ENCODE measurements at places on chromosomes 6 and 20.
A peak's percentile ranks its signal among the peaks of the same experiment; 100 is the strongest.

DNA sequence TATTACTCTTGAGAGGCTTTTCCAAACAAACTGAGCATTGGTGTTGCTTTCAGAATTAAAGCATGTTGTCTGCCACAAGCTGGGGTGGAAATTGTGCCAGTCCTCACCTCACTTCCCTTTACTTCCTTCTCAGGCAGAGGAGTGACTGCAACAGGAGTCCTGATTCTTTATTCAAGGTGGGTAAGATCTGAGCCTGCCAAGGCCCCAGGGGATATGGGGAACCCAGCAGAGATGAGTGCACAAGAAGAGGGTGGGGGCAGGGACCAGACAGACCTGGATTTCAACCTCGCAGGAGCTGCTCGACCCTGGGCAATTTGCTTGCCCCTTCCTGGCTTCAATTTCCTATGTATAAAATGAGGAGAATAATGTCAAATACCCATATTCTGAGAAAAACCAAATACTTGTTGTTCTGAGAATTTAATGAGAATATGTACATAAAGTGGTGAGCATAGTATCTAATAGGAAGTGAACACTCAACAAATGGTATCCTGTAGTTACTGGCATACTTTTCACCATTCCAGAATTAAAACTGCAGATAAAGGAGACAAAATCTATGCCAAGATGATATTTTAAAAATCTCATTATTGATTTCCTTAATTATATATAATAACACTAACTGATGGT, 17.8 kb downstream of the MAN1A1 start:
- no peak for DNase-seq

- DNase-seq = no peak
Measured at GRCh38 chr6:24927985-24928745, 7.6 kb downstream of the RIPOR2 start.

DNA sequence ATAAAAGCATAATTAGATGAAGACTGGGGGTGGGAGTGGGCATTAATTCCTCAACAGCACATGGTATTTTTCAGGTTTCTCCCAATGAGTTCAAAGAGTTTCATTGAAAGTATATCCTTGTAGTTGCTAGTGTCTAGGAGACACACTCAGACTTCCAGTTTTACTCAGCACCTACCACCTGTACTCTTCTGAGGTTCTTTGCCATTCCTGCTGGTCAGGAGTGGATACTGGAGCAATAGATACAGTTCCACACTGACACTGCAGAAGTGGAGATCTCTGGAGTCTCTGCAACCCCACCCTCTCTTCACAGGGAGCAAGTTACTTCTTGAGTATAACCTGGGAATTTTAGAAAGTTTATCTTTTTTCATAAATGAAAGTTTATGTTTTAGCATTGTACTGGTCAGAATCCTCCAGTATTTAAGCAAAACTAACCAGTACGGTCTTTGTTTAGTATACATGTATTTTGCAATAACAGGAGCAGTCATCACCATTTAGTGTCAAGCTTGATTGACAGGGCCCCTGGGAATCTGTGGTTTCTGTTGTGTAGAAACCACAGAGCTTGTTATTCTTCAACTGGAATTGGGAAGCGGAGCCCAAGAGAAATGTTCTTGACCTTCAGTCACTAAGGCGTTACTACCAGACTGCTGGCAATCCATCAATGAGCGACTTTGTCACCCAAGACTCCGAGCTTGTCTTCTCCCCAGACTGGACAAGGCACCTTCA, 148.1 kb downstream of the ZDHHC14 start:
- no peak for DNase-seq

DNA sequence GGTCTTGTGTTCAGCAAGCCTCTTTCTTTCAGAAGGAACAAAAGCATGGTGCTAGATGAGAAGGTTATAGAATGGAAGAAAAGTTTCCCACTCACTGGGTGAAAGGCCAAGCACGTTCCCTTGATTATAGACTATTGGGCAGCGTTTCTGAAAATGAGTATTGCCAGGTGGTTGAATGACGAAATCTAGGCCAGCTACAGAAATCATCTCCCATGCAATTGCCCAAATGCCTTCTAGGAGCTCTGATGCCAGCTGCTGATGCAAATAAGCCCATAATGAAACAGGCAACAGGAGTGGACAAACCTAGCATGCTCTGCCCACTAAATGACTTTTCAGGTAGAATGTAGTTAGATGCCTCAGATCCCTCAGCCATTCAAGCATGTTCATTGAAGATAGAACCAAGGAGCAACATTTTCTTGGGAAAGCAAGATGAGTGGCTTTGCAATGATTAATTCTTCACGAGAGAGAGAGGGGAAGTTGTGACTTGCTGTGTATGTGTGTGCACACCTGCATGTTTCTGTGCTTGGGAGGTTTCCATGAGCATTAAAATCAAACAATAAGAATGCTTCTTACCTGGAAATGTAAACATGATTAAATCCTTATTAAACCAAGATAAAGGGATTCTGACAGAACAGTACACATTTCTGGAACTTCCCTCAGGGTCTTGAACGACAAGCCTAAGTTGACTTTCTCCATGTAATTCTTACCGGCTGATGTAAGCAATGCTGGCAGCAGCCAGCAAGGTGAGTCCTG, 43.6 kb downstream of the ADTRP start:
- DNase-seq = no peak

GRCh38 chr20:59587570-59587969, 16.8 kb upstream of the PHACTR3 start:
- DNase-seq = no peak

DNA sequence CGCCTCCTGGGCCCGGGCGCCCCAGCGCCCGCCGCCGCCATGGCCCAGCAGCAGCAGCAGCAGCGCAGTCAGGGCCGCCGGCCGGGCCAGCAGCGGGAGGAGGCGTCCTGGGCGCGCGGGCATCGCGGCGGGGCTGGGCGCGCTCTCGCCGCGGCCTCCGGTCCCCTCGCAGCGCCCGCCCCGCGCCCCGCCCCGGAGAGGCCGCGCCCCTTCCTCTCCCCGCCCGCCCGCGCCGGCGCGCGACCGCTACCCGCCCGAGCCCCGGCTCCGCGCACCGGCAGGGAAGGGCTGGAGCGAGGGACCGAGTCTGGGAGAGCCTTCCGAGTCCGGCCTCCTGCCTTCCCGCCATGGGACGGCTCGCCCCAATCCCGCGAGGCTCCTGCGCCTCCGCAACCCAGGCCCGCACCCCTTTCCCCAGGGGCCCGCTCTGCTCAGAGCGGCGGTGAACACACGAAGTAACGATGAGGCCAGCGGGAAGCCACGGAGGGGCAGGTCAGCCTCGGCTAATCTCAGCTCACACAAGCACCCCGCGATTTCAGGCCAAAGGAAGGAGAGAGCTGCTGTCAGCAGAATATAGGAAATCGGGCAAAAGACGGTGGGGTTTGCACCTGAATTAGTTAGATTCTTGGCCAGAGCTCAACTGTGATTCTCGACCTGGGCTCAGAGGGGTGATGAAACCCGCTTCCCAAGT, at the start of gene TXNDC5:
Gene TXNDC5, minus strand, starts transcription at position 135 of the 691 bp plus-strand sequence. Its CDS starts 12 bp downstream, at position 123.
- DNase-seq = peak; percentile 63

GRCh38 chr6:75800708-75801505, 51.9 kb downstream of the MYO6 start:
- DNase-seq = no peak

- no peak for DNase-seq
Measured at GRCh38 chr6:142444376-142444775, 142.6 kb downstream of the ADGRG6 start.

Data from progenitor cell of endocrine pancreas (in vitro differentiated cells).